AML-193 (cell line): ENCODE measurements at places on chromosomes 3 and 15.
A peak's percentile ranks its signal among the peaks of the same experiment; 100 is the strongest.

GRCh38 chr3:51706788-51707731, at the start of gene GRM2:
TSS of gene GRM2 (plus strand) at chr3:51707068. CDS start at chr3:51708984, 1,916 bp downstream.
- DNase-seq: no peak

DNA sequence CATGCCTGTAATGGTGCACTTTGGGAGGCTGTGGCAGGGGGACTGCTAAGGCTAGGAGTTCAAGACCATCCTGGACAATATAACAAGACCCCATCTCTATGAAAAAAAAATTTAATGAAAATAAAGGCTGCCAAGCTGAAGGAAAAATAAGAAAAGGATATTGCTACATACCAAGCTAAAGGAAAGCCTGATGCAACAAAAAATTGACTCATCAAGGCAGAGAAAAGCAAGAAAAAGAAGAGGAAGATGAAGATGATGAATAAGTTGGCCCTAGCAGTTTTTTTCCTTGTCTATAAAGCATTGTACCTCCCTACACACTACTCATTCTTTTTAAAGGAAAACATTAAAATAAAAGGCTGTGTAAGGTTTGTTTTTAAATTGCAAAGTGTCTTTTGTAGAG, 441.9 kb upstream of the MDFIC2 start:
- DNase-seq: no peak

DNA sequence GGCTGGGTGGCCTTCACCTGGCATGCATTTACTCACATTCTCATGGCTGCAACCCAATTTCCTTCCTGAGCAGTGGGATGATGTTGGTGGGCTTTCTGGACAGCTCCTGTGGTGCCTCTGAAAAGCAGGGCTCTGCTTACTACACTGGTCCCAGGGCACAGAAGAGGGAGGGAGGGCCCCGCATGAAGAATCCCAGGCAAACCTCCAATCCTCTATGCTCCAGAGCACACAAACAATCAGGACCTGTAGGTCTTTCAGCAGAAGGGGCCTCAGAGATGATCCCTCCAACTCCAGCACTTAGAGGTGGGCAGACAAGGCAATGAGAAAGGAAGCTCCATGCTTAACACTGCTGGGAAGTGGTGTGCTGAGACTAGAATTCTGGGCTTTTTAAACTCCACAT, 231.7 kb upstream of the ICE2 start:
- DNase-seq: no peak

- no peak for DNase-seq
These were observed 30.1 kb upstream of the HYKK start for GRCh38 chr15:78477295-78477694.

- DNase-seq: no peak
These were observed 1064.5 kb downstream of the ZPLD1 start for GRCh38 chr3:103499132-103499900.

GRCh38 chr3:81947359-81947758, 185.9 kb upstream of the GBE1 start:
- no peak for DNase-seq

DNA sequence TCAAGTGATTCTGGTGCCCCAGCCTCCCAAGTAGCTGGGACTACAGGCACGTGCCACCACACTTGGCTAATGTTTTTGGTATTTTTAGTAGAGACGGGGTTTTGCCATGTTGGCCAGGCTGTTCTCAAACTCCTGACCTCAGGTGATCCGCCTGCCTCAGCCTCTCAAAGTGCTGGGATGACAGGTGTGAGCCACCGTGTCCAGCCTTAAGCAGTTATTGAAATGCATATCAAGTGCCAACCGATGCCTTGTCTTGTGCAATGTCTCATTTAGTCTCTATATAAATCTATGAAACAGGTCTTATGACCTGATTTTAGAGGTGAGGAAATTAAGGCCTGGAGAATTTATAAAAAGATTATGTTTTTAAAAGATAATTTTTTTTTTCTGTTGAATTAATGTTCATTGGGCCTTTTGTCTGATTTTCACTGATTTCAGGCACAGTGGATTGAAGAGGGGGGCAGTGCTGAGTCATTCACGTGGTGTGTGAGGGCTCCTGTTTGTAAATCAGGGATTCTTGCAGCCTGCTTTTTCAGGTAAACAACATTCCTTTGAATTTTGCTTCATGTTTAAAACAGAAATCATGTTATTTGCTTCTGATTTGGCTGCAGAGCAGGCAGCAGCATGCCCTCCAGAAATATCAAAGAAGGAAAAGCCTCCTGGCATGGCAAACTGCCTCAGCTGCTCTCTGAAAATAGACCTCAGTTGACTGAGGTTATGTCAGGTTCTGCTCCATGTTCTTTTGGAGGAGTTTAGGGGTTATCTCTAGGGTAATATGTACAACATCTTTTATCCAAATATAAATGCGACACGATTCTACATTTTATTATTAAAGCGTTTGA, 407.0 kb upstream of the RGMA start:
- no peak for DNase-seq

DNA sequence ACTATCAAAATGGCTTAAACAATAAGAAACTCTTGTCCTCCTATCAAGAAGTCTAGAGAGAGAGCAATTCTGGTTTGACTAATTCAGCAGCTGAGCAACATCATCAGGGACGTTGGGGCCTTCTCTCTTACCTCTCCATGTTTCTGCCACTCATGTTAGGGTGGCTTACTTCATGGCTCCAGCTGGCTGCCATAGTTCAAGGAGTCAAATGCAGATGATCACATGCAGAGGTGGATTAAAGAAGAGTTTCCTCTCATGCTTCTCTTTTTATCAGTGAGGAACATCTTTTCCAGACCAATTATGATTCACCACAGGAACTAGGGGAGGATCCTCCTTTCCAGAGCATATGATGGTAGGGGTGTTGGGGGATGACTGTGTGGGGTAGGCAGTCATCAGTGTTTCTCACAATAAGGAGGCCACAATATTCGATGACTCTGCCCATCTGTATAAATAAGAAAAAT, 45.5 kb downstream of the NEK11 start:
- peak; percentile 14 for DNase-seq

- no peak for DNase-seq
These were observed 50.2 kb downstream of the CMC1 start for GRCh38 chr3:28291577-28291976.

DNA sequence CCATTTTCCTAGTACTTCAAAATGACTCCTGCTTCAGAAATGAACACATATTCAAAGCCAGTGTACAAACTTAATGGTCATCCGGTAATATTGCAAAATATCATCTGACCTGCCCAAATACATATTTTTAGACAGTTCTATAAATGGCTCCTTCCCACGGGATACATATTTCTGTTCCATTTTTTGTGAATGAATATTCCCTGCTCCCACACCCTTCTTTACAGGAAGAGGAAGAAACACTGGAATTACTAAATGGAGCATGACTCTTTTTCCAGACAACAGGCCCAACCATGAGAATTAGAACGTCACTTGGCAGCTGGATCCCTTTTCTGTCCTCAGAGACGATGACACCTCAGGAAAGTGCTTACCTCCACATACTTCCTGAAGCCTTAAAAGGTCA, 38.0 kb upstream of the CBLB start:
- DNase-seq: no peak

- DNase-seq: no peak
These were observed 3.3 kb upstream of the PSMD2 start for GRCh38 chr3:184295771-184296170.

- DNase-seq: no peak
These were observed 4.0 kb downstream of the RPL14 start for GRCh38 chr3:40461161-40461560.

DNA sequence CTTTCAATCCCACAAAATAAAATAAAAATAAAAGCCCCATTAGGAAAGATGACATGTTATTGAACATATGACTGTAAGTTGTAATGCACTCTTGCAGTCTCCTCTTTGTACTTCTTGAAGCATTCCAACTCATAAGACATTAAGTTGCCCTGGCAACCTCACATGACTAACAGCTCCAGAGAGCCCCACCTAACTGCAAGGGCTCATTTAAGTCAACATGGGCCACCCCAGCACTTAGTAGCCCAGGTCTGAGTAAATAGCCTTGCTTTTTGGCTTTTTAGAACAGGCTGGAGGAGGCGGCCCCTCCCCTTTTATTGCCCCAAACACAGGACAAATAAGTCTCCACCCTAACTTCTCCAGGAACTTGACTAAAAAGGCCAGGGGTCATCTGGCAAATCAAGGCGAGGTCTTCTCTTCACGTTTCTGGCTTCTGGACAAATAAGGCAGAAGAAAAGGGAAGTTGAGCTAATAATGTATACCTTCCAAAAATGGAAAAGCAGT, 135.1 kb downstream of the TMCO5A start:
- peak; percentile 4 for DNase-seq

DNA sequence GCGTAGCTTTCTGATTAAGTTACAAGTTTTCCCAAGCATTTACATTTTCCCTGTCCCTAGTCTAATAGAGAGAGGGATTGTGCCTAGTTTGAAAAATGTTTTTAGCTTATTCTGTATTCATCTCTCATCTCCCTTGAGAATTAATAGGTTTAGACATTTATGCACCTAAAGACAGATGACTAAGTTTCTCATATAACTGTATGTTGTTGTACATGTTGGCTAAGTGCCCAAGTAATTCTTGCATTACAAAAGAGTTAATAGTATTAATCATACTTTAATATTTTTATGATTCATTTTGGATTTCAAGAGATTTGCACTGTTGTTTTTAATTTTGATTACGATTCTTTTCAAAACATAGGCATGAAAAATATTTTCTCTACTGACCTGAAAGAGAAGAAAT, 109.0 kb upstream of the TBL1XR1 start:
- no peak for DNase-seq
